ENCODE measurements at places on chromosomes 1 and 21.
A peak's percentile ranks its signal among the peaks of the same experiment; 100 is the strongest.

- no peak for DNase-seq
These were observed 27.7 kb downstream of the TNFRSF9 start for GRCh38 chr1:7912743-7913557.

GRCh38 chr1:111768023-111768422 is 12.3 kb downstream of the DDX20 start:
- DNase-seq, result no peak

DNA sequence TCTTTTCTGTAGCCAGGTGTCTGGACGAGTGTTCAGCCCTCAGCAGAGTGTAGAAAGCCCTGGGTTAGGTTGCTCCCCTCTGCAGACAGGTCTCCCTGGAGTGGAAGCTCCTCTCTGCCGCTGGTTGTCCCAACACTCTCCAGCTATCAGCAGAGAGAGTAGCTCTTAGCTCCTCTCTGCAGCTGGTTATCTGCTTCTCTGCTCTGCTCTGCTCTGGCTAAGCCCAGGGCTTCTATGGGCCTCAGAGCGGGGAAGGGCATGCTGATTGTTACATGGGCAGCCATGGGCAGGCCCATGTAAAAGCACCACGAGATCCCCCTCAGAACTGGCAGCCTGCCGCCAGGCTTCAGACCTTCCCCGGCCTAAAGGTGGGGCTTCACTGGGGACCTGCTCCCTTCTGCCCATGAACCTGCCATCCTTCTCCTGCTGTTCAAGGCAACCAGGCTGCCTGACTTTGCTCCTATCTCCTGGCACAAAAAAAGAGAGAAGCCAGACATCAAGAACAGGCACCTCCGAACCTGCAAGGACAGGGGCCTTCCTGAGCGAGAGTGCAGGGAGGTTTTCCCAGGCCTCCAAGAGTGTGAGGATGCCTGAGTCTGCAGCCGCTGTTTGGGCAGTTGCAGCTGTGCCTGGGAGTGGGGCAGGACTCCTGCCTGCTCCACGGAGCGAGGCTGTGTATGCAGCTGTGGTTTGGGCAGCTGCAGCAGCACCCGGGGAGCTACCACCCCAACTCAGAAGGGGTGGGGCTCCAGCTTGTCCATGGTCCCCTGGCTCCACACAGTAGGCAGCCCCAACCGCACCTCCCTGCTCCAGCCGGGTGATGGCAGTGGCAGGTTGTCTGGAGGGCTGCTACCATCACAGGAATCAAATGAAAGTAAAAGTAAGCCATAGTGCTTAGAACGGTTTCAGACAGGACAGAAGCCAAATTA is 973.7 kb downstream of the LTN1 start:
- DNase-seq, result no peak

GRCh38 chr1:87089823-87090222 is 175.4 kb downstream of the HS2ST1 start:
- DNase-seq, result no peak

GRCh38 chr1:98369463-98369862 is 292.1 kb upstream of the SNX7 start:
- no peak for DNase-seq

DNA sequence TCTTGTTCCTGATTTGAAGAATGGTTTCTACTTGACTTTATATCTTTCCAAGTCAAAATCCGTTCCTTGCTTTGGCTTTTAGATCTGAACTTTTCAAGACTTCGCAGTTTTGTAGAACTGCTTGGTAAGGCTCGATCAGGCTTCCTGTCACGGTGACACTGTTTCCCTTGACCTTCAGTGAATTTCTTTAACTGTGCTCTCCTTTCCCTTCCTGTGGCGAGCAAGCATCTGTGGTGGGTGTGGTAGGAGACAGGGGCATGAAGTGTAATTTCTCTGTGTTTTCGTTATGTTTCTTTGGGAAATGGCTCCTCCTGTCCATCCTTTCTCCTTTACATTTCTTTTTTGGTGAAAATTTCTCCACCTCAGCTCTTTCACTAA is 10.4 kb downstream of the STYXL2 start:
- DNase-seq, result no peak

DNA sequence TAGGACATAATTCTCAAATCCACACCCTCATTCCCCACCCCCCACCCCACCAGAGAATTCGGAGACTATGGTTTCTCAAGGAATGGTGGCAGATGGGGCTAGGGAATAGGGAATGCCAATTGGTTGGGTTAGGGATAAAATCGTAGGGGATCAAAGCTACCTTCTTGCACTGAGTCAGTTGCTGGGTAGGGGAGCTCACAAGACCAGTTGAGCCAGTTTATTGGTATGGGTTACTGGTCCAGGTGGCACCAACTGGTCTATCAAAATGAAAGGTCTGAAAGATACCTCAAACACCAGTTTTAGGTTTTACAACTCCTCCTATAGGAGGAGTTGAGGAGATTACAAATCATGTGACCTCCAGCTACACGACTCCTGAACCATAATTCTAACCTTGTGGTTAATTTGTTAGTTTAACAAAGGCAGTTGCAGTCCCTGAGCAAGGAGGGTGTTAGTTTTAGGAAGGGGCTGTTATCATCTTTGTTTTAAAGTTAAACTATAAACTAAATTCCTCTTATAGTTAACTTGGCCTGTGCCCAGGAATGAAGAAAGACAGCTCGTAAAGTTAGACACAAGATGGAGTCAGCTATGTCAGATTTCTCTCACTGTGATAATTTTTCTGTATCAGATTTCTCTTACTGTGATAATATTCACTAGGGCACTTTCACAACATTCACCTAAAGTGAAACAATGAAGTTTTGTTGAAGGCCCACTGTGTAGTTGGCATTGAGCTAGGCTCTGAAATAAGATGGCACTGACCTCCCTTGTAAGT is 2.5 kb downstream of the SHISAL2A start:
- DNase-seq, result no peak

DNA sequence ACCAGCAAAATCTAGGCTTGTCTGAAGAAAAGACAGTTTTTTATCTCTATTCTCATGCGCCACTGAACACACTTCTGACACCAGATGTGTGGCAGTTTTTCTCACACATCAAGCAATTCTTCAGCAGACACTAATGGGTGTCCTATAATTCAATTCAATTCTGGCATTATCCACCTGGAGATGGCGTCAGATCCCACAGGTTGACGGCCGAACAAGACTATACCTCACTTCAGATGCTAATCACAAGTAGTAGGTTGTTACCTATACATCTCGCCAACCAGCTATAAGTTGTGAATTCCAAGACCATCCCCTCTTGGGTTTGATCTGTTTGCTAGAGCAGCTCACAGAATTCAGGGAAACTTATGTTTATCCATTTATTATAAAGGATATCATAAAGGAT is 89.9 kb upstream of the ARTN start:
- no peak for DNase-seq

DNA sequence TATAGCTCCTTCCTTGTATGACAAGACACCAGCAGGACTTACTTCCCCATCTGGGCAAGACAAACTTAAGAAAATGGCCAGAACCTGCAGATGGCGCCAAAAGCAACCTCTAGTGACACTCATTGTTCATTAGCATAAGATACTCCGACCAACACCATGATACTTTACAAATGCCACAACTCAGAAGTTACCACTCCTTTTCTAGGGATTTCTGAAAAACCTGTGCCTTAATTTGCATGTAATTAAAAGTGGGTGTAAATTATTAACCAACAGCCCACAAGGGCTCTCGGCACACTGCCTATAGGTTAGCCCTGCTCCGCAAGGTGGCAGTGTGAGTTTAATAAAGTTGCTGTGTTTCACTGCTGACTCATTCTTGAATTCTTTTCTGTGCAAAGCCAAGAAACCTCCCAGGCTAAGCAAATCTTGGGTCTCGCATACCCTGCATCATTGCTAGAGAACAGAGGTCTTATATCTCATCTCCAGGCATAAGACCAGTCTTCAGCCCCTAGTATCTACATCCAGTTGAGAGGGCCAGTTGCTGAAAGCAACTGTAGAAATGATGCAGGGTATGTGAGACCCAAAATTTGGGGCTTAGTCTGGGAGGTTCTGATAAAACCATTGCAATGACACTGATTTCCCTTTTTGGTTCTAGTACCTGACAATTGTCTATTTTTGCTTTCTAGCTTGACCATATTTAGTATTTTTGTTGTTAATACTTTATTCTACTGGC is 86.4 kb downstream of the FAF1 start:
- DNase-seq, result peak; percentile 42

DNA sequence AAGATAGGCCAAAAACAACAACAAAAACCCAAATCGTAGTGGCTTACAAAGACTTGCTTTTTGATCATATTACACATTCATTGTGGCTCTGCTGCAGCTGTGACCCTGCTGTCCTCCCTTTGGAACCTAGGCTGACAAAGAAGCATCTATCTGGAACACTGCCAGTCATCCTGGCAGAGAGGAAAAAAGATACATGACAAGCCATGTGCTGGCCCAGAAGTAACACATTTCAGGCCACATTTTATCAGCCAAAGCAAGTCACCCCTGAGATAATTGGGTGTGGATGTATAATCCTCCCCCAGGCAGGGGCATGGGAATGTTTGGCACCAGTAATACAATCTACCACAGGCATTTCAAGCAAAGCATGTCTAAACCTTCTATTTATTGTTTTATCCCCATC is 37.2 kb upstream of the AGO1 start:
- DNase-seq, result no peak

DNA sequence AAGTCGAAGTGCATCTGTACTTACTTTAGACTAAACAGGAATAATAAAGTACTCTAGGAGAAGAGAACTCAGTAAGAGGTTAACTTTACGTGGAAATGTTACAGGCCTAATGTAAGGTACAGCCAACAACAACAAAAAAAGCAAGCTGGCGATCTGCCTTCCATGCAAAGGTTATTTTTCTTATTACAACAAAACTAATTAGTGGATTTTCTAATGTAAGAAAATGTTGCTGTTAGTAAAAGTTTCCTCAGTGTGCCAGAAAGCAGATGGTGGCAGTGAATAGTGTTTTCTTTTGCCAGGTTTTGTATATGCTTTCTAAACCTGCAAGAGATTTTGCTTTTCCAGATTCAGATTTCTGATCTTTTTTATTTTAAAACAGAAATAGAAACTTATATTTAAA is 179.2 kb downstream of the NFIA start:
- DNase-seq, result no peak

DNA sequence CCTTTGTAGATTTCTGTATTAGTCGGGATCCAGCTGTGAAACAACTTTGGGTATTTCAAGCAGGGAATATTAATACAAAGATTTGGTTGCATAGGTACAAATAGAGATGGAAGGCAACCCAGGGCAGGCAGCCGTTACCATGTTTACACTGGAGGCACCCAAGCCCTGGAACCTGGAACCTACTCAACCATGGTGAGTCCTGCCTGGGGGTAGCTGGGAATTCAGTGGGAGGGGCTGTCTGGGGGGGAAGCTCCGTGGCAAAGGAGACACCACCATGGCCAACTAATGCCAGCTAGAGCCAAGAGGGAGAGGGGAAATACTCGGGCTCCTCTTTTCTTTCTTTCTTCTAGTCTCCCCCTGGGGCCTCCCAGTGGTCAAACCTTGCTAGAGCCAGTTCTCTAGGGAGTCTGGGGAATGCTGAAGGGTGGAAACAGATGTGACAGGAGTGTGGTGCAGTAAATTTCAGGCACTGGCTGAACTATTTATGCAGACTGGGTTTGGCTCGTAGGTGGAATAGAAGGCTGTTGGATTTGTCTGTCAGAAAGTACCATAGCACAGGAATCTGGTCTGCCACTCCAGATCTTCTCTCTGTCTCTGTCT is 91.9 kb upstream of the CACNA1E start:
- no peak for DNase-seq

- no peak for DNase-seq
These were observed 651.6 kb downstream of the PLPP3 start for GRCh38 chr1:55927702-55928290.

- DNase-seq, result no peak
These were observed 2.7 kb downstream of the HUNK start for GRCh38 chr21:31875496-31876015.

- no peak for DNase-seq
These were observed 1.7 kb upstream of the DUSP10 start for GRCh38 chr1:221743416-221744208.

DNA sequence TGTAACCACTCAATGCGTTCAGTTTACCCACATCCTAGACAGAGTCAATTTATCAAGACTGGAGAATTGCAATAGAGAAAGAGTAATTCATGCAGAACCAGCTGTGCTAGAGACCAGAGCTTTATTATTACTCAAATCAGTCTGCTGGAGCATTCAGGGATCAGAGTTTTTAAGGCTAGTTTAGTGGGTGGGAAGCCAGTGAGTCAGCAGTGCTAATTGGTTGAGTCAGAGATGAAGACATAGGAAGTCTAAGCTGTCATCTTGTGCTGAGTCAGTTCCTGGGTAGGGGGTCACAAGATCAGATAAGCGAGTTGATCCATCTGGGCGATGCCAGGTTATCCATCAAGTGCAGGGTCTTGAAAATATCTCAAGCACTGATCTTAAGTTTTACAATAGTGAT is 499.6 kb downstream of the MRPL39 start:
- no peak for DNase-seq

DNA sequence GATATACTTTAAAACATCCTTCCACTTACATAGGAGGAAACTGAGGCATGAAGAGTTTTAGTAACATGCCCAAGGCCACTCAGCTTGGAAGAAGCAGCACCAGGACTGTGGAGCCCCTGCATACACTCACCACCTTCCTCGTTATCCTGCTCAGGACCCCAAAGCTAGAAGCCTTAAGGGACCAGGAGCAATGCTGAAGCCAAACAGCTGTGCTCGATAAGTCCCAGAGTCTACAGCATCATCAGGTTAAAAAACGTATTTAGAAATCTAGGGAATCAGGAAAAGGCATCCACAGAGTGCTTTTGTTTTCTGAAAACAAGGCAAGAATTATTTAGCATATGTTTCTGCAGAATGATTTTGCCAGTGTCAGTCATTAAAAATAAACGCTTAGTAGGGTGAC is 301.7 kb upstream of the ESRRG start:
- no peak for DNase-seq

- DNase-seq, result peak; percentile 85
These were observed 43.9 kb downstream of the ABCG1 start for GRCh38 chr21:42262831-42263231.

DNA sequence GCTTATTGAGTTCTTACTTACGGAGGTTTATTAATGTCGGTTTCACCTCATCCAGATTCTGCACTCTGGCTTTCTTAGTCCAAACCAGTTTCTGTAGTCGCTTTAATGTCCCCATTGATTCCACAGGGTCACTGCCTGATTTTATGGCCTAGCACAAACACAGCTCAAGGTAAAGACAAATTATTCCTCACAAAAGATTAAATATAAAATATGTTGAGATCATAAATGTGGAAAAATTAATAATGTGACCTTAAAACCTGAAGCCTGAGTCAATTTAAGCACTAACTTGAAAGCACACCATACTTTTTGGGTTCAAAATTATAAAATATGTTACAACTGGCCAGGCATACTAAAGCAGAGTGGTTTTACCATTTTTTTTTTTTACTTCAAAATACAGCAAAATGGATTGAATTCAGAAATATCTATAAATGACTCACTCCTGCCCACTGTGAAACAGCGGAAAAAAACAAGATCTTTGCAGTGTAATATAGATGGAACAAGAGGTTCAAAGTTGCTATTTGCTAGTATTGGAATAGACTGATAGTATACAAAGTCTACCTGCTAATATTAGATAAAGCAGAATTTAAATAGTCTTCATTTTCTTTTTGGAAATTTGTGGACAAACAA is 37.6 kb upstream of the SAMSN1 start:
- DNase-seq, result no peak
